ENCODE measurements at places on chromosomes 5 and 9. TPM values are rescaled to one million over a fixed set of nuclear protein-coding genes. Genes with fewer than 3 reads are reported as not detected.

Gene PCDHA9
- 0.06 TPM for polyA plus RNA-seq

GRCh38 chr5:33659526-33660169 is 218.9 kb downstream of the TARS1 start:
- no peak for DNase-seq

Gene ENTPD2
- polyA plus RNA-seq = 4.8 TPM

GRCh38 chr5:68137511-68138140 is 77.9 kb upstream of the PIK3R1 start:
- DNase-seq = no peak

DNA sequence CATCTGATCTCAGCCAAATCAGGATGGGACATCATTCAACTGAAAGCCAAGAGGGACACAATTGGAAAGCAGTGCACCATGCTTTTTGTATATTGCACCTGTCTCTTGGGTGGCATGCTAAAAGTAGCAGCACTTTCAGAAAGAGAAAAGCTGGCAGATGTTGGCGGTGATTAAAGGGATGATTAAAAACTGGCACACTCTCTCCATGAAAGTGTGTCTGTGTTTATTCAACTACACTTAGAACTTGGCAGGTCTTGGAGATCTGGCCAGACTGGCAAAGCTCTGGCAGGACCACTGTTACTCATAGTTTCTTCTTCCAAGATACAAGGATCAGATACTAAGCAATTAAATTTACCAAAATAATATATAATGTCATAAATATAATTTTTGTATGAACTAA is 112.9 kb upstream of the ELAVL2 start:
- no peak for DNase-seq

- DNase-seq = no peak
These were observed 278.9 kb downstream of the NR3C1 start for GRCh38 chr5:143124593-143124992.

DNA sequence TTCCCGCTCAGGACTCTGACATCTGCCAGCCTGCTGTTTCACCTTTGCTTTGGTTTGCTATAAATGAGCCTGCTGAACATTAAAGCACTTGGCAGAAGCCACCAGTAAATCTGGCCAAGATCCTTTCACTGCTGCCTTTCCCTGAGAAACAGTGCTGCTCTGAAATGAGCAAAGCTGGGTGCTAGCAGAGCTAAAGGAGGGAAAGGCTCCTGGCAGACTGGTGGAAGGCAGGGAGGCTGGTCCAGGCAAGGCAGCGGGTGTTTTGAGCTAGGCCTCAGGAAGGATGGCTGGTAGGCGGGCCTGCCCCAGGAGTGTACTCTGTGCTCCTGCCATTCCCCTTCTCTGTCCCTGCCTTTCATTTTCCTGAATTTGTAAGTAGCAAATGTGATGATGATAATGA is 52.5 kb upstream of the PTGS1 start:
- DNase-seq = no peak

Gene EPB41L4B
- polyA plus RNA-seq = 22.2 TPM

- no peak for DNase-seq
These were observed 144.9 kb downstream of the PRKACG start for GRCh38 chr9:68869022-68869421.

DNA sequence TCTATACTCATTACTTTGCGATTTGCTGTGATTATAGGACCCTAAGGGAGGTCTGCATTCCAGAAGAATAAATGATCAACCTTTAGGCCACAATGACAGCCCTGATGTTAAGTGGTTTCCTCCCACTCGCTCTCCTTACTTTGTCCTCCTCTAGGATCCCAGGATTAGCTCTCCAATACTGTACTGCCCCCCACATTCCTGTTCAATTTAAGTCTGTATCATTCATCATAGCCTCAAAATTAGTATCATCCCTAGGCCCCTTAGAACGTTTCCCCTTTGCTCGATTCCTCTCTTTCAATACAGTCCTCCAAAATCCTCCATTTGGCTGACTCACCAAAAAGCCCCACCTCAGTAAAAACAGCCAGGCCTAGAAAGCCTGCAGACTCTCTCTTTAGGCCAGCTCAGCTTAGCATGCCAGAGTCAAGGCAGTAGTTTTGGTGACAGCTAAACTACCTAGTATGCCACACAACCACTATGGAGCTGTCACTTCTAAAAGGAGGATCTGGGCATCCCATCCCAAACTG is 24.4 kb downstream of the RNF145 start:
- DNase-seq = no peak

DNA sequence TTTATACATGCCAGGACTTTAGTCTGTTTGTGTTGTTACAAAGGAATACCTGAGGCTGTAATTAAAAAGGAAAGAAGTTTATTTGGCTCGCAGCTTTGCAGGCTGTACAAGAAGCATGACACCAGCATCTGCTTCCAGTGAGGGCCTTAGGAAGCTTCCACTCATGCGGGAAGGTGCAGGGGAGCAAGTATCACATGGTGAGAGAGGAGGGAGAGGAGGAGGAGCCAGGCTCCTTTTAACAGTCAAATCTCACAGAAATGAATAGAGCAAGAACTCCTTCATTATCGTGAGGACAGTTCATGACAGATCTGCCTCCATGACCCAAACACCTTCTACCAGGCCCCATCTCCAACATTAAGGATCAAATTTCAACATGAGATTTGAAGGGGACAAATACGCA is 18.7 kb upstream of the C5orf46 start:
- DNase-seq = no peak

DNA sequence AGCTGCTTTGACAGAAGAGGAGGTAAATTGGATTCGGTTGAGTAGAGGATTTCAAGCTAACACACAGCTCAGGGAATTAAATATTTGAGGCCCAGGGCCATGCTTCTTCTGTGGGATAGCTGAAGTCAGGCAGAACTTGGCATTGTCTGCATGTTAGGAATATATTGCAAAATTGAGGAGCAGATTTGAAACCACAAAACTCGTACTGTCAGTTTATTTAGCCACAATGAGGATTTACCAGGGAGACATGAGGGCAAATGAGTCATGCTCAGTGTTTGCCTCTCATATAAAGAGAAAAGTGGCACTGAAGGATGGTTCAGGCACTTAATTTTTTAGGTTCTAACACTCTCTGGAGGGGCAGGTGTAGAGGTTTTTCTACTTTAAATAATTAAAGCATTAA is 83.0 kb upstream of the PRLR start:
- DNase-seq = no peak

Data from left renal pelvis (tissue), 4 donors.